Midbrain (tissue), 1 donor: ENCODE measurements at places on chromosomes 12 and 14.

- peak; percentile 15 for DNase-seq
These were observed 2.8 kb downstream of the EFS start for GRCh38 chr14:23362200-23362599.

DNA sequence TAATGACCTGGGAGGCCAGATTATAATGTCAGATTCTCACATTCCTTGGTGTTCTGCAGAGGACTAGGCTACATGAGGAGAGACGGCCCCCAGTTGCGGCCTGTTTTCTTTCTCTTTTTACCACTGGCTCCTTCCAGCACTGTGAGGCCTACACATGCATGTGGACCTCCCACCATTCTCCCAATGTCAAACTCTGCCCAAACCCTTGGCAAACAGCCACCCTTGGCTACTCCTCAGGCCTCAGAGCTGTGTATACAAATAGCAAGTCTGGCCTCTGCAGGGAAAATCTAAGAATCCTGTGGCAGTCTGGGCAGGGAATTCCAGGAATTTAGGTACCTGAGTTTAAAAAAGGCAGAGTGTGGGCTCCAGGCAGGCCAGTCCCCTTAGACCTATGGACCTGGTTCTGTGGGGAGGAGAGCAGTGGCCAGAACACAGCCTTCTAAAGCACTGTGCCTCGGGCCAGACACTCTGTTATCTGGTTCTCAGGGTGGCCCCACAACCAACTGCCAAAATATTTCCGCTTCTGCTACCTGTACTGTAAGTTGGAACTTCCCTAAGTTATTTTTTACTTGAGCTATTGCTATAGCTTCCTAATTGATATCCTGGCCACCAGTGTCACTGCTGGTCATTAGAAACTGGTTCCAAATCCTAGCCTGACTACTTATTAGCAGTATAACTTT lies 19.9 kb upstream of the NEDD1 start:
- DNase-seq, result peak; percentile 72

- DNase-seq, result peak; percentile 57
These were observed 209.8 kb upstream of the NUDT4 start for GRCh38 chr12:93167841-93168492.

- DNase-seq, result no peak
These were observed 47.5 kb upstream of the DDX11 start for GRCh38 chr12:31026202-31026601.

- DNase-seq, result no peak
These were observed 1133.4 kb upstream of the SEL1L start for GRCh38 chr14:82667006-82667405.

DNA sequence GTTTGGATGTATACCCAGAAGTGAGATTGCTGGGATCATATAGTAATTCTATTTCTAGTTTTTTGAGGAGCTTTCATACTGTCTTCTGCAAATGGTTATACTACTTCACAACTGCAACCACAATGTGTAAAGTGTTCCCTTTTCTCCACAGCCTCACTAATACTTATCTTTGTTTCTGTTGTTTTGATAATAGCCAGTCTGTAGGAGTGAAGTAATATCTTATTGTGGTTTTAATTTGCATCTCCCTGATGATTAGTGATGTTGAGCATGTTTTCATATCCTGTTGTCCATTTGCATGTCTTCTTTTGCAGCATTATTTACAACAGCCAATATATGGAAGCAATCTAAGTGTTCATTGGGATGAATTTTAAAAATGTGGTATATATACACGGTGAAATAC lies 29.9 kb downstream of the GABARAPL1 start:
- no peak for DNase-seq

DNA sequence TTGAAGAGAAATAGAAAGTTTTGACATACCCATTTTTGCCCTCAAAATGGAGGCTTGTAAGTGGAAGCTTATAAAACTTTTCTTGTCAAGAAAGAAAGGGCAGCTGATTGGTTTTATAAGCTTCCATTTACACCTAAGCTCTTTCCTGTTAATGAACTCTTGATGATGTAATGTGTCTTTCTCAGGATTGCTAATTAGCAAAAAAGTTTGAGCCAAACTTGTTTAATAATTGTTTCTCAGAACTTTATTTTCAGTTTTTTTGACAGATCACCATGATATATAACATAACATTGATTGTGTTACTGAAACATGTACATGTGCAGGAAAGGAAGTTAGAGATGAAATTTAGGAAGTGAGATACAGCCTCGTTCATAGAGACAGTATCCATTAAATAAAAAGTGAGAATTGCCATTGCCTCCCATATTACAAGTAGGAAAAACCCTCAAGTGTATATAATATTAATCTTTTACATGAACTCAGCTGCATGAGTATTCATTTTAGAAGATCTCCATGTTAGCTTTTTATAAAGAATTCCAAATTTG lies 26.8 kb downstream of the RIC8B start:
- no peak for DNase-seq

- DNase-seq, result no peak
These were observed 86.3 kb downstream of the KIF26A start for GRCh38 chr14:104224506-104225277.

DNA sequence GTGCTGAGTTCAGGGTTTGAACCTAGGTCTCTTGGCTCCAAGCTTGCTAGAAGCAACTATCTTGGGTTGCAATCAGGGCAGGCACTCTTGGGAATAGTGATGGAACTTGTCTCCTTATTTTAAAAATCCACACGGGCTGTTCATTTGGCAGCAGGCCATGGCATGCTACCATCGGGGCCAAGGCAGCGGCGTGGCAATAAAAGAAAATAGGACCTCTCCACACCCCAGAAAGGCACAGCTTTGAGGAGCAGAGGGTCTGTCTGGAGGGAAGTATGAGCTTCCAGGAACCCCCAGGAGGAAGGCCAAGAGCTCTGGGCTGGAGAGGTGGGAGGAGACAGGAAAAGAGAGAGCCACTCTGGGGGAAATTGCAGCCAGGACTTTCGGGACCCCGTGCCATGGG lies 15.3 kb downstream of the RPS6KL1 start:
- DNase-seq, result no peak
